ENCODE measurements at places on chromosomes 7 and 10.

GRCh38 chr7:106523482-106523881, 137.5 kb downstream of the CCDC71L start:
- DNase-seq: no peak

- no peak for DNase-seq
These were observed 18.3 kb downstream of the GPER1 start for GRCh38 chr7:1106063-1106792.

- no peak for DNase-seq
These were observed 427.9 kb upstream of the CELF2 start for GRCh38 chr10:10589540-10590303.

DNA sequence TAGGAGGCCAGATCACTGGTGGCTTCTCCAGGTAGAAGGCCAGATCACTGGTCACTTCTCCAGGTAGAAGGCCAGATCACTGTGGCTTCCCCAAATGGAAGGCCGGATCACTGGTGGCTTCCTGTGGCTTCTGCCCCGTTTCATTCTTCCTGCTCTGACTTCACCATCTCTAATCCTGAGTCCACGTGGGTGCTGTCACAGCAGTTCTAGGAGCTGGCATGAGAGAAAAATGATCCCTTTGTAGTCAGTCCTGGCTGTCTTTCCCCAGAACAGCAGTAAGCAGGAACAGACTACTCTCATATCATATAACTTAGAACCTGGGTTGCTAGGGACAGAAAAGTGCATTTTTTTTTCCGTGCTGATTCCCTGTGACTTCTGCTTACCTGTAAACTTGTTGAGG, 90.9 kb downstream of the ACTR3B start:
- no peak for DNase-seq

GRCh38 chr7:100085515-100085914, 3.3 kb upstream of the COPS6 start:
- DNase-seq: no peak

GRCh38 chr10:101310529-101311184, 43.3 kb upstream of the BTRC start:
- no peak for DNase-seq

DNA sequence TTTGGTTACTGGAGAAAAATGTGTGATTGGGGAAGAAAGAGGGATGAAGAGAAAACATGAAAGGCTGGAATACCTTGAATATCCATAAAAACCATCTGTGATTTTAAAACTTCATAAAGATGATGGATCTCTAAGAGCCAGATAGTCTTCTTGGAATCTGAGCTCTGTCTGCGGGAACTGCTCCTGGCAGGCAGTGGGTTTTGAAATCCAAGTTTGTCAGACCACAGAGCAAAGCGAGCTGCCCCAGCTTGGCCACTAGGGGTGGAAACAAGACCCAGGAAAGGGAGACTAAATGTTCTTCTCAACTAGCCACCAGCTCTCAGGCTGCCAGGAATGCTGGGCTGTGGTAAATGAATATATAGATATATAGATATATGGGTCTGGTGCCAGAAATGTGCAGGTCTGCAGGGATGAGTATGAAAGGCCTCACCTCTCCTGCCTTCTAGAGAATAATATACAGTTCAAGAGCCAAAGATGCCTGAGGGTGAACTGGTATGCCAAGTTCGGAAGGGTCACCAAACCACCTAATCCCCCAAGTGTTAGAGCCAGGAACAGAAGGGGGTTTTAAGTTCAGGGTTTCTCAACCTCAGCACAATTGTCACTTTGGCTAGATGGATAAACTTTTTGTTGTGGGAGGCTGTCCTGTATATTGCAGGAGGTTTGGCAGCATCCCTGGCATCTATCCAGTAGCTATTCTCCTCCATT, 208.8 kb downstream of the KCNMA1 start:
- no peak for DNase-seq

DNA sequence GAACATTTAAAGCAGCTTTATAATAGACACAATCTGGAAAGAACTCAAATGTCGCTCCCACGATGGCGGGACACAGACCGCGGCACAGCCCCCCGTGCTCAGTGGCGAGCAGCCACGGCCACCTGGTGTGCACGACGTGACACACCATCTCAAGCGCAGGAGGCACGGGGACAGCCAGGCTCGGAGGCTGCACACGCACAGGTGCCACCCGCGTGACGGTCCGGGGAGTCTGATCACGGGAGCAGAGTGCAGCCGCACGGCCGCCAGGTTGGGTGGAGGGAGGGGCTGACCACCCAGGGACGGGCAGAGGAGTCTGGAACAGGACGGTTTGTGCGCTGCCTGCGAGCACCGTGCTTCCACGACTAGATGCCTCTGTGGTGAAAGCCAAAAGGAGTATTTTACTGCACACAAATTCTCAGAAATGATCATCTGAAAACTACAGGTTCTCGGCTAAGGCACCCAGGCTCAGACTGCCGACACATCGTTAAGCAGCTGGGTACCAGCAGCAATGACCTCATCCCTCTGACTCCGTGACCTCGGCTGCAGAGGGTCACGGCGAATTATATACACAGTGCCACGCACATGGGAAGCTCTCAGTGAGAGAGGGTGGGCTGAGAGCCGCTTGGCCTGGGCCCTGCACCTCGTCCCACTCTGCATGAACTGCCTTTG, 7.5 kb upstream of the GPER1 start:
- no peak for DNase-seq

DNA sequence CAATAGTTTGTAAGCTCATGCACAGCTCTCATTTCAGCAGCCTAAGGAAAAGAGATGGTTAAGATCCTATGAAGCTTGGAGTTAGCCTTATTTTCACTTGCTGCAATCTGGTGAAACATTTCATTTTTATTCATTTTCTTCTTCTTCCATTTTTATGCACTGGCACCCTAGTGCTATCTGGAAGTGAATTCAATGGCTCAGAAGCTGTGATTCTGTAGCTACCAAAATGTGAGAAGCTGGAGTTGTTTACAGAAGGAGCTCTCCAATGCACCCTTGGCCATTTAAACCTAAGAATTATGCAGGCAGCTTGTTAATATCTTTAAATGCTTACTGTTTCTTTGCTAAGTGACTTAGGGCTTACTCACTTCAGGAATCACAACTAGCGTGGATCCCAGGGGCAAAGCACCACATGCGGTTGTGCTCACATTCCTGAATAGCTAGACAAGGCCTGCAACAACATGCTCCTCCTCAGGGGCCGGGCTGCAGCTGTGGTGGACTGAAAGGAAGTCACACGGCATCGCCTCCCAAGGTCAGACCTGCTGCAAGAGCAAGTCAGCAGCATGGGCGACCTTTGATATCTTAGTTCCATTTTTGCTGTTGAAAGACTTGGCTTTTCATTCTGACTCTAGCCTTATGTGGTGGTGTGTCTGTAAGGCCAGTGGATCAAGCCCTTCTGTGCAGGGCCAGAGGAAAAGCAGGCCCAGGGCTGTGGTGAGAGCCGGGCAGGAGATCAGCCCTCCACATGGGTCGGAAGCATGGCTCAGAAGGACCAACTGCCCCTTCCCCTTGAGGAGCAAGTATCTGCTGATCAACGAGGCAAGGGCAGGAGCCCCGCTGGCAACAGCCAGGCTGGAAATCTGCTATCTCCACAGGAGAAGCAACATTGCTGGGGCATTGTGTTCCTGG, 91.9 kb upstream of the MBL2 start:
- DNase-seq: no peak

DNA sequence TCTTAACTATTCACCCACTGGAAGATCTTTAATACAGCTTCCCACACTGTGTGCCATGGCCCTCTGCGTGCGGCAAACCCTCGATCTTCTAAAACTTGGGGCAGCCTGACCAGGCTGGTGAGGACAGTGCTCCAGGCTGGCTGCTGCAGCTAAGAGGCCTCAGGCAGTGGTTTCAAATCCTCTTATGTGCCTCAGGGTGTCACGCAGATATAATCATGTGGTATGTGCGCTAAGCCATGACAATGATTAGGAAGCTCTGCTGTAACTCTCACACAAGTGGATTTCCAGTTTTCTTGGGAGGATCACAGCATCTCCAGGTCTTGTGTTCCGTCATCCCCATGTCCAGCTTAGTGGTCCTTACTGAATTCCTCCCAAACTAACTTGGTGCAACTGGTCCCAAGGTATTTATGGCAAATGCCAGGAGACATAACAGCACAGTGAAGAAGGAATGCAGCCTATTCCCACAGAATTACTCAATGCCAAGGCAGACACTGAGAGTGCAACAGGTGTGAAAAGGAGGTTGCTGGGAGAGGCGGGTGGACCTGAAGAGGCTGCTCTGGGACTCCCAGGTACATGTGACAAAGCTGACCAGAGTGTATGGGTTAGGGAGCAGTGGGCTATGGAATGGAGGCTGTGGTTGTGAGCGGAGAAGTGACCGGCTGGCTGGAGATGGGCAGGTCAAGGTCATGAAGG, 2.3 kb downstream of the HPS1 start:
- DNase-seq: no peak

GRCh38 chr7:12281038-12281437, 69.9 kb downstream of the TMEM106B start:
- DNase-seq: no peak

DNA sequence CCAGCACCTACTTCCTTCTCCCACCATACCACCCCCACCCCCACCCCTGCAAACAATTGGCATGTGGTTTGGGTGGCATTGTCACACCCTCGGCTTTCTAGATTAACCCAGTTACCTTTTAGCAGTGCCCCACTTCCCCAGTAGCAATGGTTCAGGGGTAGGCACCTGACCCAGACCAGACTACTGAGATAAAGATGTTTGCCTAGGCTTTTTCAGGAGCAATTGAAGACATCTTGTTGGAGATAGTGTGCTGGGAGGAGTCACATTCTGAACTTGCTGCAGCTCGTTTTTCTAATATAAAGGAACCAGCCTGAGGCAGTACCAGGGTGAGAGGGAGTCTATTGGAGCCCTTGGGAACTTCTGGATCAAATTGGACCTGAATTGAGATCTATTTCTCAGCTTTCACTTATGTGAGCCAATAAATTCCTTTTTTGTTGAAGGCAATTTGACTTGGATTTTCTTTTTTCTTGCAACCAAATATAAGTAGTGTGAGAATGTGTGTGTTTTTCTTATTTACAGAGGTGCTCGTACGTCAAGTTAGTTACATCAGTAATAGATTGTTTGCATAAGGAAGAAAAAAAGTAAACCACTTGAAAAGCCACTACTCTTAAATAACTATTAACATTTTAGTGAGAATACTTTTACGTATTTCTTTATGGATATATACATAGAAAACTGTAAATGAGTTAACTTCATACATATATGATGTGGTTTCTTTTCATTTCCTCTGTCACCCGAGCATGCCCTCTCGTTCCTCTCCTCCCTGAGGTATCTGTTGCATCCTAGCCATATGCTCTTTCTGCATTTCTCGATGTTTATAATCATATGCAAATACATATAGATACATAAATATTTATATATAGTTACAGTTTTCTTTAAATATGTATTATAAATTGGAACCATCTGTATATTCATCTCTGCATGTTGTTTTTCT, 38.0 kb downstream of the RAB18 start:
- no peak for DNase-seq

DNA sequence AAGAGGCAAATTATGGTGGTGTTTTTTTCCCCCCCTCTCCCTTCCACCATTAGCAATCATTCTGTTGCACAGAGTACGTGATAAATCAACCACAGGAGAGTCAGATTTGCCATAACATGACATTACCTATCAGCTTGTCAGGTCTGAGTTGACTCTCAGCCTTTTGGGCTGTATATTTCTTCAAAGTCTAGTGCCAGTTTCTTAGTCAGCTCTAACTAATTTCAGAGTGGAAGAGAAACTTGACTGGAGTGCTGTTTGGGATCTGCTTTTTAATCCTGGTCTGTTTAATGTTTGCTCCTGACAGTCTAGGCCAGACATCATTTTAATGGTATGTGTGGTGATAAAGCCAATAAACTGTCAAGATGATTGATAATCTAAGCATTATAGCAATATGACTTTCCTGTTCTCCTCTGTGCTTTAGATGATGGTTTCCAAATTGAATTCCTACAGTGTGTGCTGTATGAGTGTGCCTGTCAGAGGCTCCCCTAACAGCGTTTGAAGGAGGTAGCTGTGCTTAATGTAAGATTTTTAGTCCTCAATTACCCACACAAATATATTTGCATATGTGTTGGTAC, 76.9 kb downstream of the LRMDA start:
- no peak for DNase-seq

- DNase-seq: no peak
These were observed 412.0 kb downstream of the CNTNAP2 start for GRCh38 chr7:146528581-146528980.

- no peak for DNase-seq
These were observed 281.6 kb downstream of the HGF start for GRCh38 chr7:81488210-81488609.

DNA sequence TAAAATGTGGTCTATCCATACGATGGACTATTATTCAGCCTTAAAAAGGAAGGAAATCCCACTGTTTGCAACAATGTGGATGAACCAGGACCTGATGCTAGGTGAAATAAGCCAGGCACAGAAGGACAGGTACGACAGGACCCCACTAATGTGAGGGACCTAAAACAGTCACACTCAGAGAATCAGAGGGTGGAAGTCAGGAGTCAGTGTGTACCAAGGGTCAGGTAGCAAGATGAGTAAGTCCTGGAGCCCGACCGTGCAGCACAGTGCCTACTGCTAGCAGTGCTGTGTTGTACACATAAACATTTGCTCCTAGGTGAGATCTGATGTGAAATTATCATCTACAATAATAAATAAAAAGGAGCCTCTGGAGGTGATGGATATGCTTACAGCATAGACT, 322.3 kb downstream of the GLRX3 start:
- DNase-seq: no peak

- DNase-seq: no peak
These were observed 4.6 kb downstream of the ARPC1B start for GRCh38 chr7:99379043-99379577.

DNA sequence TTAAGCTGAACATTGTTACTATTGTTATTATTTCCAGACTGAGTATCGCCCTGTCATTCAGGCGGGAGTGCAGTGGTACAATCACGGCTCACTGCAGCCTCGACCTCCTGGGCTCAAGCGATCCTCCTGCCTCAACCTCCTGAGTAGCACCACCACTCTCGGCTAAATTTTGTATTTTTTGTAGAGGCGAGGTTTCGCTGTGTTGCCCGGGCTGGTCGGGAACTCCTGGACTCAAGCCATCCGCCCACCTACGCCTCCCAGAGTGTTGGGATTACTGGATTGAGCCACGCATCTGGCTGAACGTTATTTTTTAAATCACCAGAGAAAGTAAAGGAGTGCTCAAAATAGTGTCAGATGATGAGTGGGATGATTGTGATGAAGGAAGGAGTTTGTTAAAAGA, 1.4 kb upstream of the HNRNPF start:
- DNase-seq: no peak

Data from stimulated activated CD4-positive, alpha-beta T cell treated with anti-CD3 and anti-CD28 coated beads, Interleukin-15, amount 100 ng/mL, for 1 hour (primary cell).